Foreskin fibroblast (primary cell): ENCODE measurements at places on chromosomes 1 and 21.

GRCh38 chr1:206532368-206532767, 25.0 kb downstream of the RASSF5 start:
- DNase-seq: no peak

DNA sequence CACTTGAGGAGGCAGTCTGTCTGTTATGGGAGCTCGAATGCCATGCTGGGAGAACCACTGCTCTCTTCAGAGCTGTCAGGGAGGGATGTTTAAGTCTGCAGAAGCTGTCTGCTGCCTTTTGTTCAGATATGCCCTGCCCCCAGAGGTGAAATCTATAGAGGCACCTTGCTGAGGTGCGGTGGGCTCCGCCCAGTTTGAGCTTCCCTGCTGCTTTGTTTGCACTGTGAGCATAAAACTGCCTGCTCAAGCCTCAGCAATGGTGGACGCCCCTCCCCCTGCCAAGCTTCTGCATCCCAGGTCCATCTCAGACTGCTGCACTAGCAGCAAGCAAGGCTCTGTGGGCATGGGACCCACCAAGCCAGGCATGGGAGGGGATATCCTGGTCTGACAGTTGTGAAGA, 247.5 kb downstream of the LMX1A start:
- no peak for DNase-seq

DNA sequence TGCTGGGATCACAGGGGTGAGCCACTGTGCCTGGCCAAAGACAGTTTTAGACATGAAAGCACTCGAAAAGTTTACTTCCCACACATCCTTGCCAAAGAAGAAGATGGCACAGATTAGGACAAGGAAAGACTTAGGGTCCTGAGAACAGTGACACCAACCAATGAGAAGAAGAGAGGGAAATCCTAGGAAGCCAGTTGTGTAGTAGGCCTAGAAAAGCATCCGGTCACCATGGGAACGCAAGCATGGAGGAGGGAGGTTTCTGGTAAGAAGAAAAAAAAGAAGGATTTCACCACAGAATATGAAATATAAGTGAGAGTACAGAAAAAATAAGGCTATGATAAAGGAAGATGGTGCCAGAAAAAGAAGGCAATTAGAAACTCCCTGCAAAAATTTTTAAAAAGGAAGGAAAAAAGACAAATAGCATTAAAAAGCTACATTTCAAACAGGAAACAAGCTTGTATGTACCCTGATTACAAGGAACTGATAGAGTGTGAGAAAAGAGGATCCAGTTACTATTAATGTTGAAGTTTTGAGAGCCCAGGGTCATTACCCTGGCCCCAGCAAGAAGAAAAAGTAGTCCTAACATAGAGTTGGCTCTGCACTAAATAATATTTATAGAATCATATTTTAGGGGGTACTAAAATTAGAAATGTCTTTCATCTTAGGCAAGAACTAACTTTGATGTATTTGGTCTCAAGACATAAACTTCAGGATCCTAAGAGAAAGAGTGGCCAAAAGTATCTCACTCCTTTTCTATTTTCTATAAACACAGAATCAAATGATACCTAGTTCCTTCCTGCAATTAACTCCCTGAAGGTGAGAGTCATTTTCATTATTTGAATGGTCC, 16.1 kb downstream of the DIPK1A start:
- no peak for DNase-seq

- peak; percentile 8 for DNase-seq
These were observed 269.8 kb downstream of the S1PR1 start for GRCh38 chr1:101506541-101507164.

DNA sequence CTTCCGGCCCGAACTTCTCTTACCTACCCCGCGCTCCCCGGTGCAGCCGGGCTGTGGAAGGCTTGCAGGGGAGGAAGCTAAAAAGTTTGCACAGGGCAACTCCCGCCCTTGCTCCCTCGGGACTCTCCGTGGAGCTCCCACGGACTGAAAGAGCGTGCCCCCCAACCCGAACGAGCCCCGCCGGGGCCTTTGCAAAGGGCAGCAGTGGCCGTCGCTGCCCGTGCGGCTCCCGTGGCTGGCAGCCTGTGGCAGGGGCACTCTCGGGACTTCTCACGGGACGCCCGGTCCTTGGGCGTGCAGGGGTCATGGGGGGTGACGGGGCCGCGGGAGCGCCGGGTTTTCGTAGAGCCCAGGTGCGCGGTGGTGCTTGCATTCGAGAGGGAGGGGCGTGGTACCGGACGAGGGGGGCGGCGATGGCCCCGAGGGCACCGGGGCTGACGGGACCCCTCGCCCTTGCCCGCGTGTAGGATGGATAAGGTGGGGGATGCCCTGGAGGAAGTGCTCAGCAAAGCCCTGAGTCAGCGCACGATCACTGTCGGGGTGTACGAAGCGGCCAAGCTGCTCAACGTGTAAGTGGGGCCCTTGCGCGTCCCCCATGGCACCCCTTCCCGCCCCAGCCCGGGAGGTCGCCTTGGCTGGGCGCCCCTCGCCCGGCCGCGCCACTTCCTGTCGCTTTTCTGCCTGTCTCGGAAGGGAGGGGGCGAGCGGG, 711 bp downstream of the GADD45A start:
- DNase-seq: no peak

DNA sequence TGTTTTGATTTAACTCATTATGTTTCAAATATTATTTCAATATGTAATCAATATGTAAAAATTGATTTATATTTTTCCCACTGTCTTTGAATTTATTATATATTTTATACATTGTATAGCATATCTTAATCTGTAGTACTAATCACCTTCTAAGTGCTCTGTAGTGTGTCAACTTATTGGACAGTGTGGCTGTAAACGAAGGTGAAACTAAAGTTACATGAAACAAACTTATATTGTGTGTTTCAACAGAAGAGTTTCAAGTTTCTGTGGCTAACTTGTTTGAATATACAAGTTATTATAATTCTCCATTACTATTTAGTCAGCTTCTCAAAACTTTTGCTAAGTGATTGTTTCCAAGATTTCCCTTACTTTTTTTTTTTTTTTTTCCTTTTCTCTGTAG, 175.8 kb downstream of the DHRS3 start:
- no peak for DNase-seq

DNA sequence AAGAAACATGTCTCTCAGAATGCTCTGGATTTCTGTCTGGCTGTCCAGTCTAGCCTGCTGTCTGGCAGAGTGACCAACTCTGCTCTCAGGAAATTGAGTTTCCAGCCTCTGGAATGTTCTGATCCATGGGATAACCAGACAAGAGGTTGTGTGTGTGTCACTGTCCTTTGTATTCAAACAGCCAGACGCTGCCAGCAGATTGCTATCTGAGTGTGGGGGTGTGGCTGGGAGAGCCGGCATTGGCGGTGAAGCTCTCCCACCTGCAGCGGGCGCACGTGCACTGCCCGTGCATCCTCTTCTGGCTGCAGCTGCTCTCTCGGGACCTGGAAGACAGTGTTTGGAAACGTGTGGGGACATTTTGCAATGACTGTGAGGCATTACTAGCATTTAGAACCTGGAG, 26.1 kb downstream of the PKP1 start:
- peak; percentile 39 for DNase-seq

DNA sequence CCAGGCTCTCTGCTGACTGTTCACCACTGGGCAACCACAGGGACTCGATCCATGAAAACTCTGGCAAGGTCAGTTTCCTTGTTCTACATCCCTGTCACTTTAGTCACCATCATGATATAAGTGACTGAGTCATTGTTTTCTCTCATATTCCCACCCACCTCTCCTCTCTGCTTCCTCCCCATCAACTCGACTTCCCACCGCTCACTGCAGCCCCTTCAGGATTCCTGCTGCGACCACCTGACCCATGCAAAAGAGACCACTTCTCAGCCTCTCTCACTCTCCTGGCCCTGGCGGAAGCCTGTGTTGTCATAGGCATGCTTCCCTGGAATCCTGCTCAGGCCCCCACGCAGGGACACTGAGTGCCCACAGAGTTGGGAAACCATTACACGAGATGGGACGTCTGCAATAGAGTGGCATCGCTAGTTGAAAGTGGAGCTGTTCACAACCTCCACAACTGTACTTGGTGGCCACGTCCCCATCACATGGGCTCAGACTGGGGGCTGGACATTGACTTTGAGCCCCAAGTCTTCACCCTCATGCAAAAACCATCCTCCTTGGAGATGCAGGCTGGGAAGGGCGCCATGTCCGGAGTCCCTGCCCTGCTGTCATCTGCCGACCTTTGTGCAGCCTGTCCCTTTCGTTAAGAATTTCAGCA, 1.8 kb upstream of the TFF2 start:
- DNase-seq: no peak
